ENCODE measurements at places on chromosomes 7 and 10.

GRCh38 chr7:17902599-17902998 lies 37.7 kb downstream of the SNX13 start:
- no peak for DNase-seq

- DNase-seq: no peak
Observed at GRCh38 chr10:124300735-124301134, 118.0 kb downstream of the OAT start.

DNA sequence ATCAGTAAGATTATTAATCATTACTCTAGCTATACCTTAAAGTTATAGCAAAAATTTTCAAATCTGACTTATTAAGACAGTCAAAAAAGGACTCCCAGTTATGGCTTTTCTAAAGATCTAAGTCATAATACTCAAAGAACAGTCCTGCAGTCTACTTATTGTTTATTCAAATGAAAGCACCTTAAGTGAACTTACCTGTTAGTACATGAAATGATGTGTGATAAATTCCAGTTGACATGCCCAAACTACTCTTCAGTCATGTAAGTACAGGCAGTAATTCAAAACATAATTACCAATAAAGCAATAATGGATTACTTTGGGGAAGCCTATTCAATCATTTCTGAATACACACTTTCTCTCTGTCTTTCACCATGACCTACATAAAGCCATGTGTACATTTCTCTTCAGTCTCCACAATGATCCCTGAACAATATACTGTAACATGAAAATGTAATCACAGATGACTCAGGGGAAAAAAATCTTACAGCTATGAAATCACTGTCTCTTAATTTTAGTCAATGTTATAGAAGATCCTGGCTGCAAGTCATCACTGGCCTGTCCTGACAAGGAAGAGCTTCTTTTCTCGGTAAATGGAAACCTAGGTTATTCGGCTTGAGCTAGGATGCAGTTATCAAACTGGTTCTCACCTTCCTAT lies 420.7 kb upstream of the LRRTM3 start:
- DNase-seq: no peak

GRCh38 chr10:107496594-107496993 lies 332.1 kb upstream of the SORCS1 start:
- DNase-seq: no peak

DNA sequence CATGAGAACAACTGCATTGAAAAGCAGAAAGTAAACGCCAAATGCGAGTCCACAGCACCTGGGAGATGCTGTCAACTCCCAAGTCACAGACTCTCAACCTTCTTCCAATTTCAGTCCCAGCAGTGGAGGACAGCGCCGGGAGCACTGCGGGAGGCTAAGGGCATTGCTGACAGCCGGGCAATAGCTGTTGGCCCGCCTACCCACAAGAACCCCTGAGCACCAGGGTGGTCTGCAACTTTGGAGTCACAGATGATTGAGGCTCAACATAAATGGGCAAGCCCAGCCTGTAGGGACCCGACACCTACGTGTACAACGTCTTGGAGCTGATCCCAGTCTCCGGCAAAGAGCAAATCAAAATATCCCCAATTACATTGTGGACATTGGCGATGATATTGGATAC lies 262.9 kb downstream of the TCERG1L start:
- no peak for DNase-seq

DNA sequence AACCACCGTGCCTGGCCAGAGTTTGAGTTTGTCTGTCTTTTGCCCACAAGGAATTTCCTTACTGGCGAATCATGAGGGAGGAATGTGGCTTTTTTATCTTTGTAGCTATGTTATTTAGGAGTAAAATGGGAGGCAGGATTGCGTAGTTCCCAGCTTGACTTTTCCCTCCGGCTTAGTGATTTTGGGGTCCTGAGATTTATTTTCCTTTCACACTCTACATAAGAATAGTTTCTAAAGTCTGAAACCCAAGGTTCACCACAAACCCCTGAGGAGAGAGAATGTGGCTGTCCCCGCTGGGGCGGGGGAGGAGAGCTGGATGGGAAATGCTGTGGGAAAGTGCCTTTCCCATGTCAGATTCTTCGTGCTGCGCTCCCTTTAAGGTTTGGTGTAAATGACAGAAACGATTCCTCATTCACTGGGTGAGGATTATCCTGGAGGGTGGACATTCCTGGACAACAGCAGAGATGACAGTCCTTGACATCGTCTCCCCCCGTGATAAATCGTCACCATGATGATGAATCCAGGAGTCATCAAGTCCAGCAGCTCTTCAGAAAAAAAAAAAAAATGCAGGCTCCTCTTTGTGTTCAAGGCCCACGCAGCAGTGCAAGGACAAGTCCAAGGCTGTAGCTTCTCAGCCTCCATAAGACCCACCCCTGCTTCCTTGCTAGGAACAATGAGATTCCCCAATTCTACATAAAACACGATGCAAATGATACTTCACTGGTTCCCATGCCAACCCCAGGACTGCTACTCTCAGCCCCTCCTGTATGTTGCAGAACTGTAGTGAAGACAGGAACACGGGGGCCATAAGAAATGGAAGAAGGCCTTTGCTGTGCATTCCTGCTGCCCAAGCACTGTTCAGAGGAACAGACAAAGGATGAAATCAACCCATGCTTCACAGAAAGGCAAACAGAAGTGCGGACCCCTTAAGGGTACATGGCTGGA lies 233.1 kb downstream of the CCDC3 start:
- no peak for DNase-seq

DNA sequence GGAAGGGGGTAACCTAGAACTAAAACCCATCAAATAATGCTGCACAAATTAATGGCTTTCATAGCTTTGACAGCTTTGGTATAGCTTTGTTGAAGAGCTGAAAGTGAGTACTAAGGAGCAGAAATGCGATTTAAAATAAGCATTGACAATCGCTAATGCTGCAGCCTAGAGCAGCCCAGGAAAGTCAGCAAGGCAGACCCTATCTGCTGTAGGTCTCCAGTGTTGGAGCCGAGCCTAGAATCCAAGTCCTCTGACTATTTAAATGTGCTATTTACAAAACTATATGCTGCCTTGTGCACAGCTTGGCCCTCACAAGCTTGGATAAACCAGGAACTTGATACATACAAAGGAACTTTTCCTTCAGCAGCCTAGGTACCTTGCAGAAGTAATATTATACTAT lies 64.9 kb upstream of the ASAH2 start:
- DNase-seq: no peak

DNA sequence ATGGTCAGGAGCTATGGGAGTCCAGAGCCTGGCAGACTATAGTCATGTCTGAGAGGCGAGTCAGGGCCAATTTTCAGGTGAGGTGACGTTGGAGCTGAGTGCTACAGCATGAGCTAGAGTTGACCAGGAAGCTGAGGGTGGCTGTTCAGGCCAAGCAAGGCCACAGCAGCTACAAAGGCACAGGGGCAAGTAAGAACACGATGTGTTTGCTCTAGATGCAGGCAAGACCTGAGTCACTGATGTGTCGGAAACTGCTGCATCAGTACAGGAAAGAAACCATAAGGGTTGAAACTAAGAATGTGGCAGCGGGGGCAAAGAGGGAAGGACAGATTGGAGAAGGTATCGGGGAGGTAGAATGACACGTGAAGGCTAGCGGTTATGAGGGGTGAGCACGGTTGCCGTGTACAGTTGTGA lies 11.8 kb upstream of the RRP12 start:
- DNase-seq: no peak

DNA sequence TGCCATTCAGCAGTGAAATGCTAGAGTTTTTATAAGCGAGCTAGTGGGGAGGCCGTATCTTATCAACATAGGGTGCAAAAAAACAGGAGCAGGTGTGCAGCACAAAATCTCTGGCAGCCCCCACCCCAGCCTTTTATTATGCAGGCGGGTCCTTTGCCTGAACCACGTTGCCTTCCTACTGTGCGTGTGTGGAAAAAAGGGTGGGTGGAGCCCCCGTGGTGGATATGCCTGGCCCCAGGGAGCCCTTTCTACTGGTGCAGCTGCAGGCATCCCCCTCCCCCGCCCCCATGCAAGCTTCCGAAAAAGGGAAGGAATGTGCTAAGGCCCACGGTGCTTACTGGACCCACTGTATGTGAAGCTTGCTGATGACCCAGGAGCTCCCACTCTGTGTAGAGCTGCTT lies 175.9 kb downstream of the USP6NL start:
- DNase-seq: no peak

Measured in amygdala (tissue), 56 donors.